ENCODE measurements at places on chromosomes 7 and 10. TPM values are rescaled to one million over a fixed set of nuclear protein-coding genes. Genes with fewer than 3 reads are reported as not detected.

The ASB4 gene
- 1.1 TPM for total RNA-seq

The OR2A5 gene
- not detected for total RNA-seq

GRCh38 chr7:123075838-123076467 is 80.5 kb upstream of the TAS2R16 start:
- no peaks in the 10 kb centered on the region for H3K4me1 ChIP-seq
- no peak overlapping the region for H3K4me3 ChIP-seq

DNA sequence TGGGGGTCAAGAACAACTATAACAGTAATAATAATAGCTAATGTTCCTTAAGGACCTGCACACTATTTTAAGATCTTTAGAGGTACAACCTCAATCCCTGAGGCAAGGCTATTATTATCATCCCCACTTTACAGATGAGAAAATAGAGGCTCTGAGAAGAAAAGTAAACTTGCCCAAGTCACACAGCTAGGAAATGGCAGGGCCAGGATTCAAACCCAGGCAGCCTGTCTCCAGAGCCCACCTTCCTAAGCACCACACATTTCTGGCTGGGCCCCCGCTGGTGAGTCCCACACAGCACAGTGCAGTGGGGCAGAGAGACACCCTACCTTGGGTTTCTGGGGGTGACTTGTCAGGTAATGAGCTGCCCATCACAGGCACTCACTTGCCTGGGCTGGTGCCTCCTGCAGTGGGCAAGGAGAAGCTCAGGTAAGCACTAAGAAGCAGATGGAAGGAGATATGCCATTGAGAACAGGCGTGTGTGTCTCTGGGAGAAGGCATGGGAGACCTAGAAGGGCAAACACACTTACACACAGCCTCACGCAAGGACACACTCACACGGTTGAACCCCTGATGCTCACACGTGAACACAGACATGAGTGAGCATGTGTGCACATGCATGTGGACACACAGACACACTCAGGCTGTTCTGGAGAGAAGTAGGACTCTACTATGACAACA is 104.4 kb upstream of the ZMIZ1 start:
- H3K4me1 ChIP-seq: peaks cover 71% of the 10 kb centered on the region
- H3K4me3 ChIP-seq: no peak overlapping the region
- no peaks in the 10 kb centered on the region for H3K36me3 ChIP-seq
- no peak for DNase-seq

- DNase-seq: no peak
- no peaks in the 10 kb centered on the region for H3K36me3 ChIP-seq
- H3K4me1 ChIP-seq: no peaks in the 10 kb centered on the region
- H3K27me3 ChIP-seq: no peaks in the 10 kb centered on the region
- no peak overlapping the region for H3K4me3 ChIP-seq
Measured at GRCh38 chr7:50939021-50939420, 156.3 kb upstream of the GRB10 start.

DNA sequence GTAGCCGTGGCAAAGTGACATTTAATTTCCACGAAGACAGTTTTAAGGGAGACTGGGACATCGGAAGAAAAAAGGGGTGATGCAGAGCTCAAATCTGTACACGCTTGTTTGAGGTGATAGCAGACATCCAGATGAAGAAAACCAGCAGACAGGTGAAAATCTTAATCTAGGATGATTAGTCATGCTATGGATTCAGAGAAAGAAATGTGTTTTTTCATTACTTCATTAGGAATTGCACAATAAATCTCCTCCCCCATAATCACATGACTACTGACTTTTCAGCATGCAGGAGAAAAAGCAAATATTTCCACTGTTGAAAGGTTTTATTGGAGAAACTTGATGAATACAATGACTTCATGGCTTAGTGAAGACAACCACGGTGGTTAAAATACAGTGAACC is 2.5 kb downstream of the NUDT5 start:
- DNase-seq: no peak
- H3K4me1 ChIP-seq: peaks cover 48% of the 10 kb centered on the region
- H3K36me3 ChIP-seq: no peaks in the 10 kb centered on the region
- H3K27me3 ChIP-seq: no peaks in the 10 kb centered on the region

- H3K4me3 ChIP-seq: peak within 1 kb of the TSS; percentile 88
- H3K27me3 ChIP-seq: no peaks in the 10 kb centered on the region
- H3K36me3 ChIP-seq: 0 out of 2 replicates have a peak, but pooled peaks cover 2% of the 10 kb centered on the region
Measured at GRCh38 chr10:74826142-74827044, at the start of gene KAT6B. KAT6B (plus strand) TSS chr10:74826600; CDS start chr10:74842858, 16,258 bp downstream.

DNA sequence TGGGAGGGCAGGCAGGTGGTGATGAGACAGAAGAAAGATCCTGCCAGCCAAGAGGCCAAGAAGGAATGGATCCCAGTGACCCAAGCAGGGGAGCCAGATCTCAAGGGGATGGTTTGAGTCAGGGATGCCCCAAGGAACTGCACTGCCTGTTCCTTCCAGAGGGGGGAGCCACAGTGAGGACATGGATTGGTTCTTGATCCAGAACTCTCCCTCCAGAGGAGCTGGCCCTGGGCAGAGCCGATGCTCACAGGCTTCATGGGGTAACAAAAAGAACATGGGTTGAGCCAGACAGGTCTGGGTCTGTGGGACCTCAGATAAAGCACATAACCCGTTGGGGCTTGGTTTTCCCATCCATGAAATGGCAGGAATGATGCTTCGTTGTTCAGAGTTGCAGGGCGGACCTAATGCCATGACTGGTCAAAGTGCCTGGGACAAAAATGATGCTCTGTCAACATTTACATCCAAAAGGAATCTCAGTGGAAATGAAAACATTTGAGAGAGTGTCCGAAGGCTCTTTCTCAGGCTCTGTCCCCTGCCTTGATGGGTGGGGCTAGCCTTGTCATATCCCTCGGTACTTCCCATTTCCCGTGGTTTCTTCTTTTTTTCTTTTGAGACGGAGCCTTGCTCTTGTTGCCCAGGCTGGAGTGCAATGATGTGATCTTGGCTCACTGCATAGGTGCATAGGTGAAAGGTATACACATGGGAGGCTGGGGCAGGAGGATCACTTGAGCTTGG is 4.7 kb upstream of the DENND2A start:
- no peaks in the 10 kb centered on the region for H3K4me1 ChIP-seq
- H3K4me3 ChIP-seq: no peak overlapping the region
- no peak overlapping the region for H3K27ac ChIP-seq
- no peak for DNase-seq

DNA sequence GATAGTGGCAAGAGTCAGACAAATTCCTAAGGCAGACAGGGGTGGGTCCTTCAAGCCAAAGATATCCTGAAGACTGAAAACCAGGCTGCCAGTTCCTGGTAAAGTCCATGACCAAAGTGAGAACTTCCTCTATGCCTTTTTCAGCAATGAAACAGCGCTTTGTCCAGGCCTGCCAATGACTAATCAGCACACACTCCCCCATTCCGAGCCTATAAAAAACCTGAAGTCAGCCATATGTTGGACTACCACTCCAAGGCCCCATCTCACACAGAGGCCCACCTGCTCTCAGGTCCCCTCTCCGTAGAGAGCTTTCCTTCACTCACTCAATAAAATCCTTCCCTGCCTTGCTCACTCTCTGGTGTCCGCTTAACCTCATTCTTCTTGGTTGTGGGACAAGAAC is 402.2 kb downstream of the ANKRD7 start:
- no peak for DNase-seq
- H3K27me3 ChIP-seq: no peaks in the 10 kb centered on the region
- H3K27ac ChIP-seq: no peak overlapping the region
- no peak overlapping the region for H3K4me3 ChIP-seq
- H3K4me1 ChIP-seq: no peaks in the 10 kb centered on the region
